Activated T-helper 1 cell treated with Interleukin-2 at 50 U/mL for 16 hours (primary cell): ENCODE measurements at places on chromosomes 5 and 9.

DNA sequence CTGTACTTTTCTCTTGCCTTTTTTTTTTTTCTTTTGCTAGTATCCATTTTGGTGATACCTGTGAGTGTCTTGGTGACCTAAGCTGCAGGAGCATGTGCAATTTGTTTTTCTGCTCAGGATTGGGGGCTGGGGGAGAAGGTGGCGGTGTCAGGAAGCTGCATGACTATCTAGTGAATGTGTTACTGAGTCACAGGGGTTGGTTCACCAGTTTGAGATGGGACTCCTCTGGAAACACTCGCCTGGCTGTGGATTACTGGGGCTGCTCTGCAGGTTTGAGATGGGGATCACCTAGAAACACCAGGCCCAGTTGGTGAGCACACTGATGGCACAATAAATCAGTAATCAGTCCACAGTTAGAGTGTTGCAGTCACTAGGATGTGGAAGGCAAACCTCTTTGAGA is 447.9 kb downstream of the SPATA31D1 start:
- no peak for DNase-seq

DNA sequence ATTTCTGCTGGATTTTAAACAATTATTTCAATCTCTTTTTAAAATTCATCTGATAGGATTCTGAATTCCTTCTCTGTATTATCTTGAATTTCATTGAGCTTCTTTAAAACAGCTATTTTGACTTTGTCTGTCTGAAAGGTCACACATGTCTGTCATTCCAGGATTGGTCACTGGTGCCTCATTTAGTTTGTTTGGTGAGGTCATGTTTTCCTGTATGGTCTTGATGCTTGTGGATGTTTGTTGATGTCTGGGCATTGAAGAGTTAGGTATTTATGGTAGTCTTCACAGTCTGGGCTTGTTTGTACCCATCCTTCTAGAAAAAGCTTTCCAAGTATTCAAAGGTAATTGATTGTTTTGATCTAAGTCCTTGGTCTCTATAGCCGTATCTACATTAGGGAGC is 39.1 kb downstream of the DENND4C start:
- no peak for DNase-seq

DNA sequence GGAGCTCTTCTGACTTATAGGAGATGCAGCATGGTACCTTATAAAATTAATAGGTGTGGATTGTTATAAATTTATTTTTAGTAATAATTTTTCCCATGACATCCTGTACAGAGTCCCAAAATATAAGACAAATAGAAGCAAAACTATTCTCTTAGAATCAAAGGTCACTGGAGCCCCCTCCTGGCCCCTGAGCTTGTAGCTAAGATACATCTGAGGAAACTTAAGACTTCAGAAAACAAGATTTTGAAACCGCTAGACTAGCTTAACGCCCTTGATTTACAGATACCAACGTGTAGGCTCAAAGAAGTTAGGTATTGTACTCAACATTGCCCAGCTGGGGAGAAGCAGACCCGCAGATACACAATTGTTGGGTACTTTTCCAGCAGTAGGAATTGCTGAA is 45.7 kb upstream of the KCNN2 start:
- DNase-seq = no peak

GRCh38 chr9:127051881-127052595 is 70.4 kb downstream of the ANGPTL2 start:
- DNase-seq = no peak

- no peak for DNase-seq
Measured at GRCh38 chr9:92964607-92965060, 17.3 kb downstream of the FGD3 start.

- no peak for DNase-seq
Measured at GRCh38 chr5:41338136-41338675, 124.9 kb upstream of the C6 start.

DNA sequence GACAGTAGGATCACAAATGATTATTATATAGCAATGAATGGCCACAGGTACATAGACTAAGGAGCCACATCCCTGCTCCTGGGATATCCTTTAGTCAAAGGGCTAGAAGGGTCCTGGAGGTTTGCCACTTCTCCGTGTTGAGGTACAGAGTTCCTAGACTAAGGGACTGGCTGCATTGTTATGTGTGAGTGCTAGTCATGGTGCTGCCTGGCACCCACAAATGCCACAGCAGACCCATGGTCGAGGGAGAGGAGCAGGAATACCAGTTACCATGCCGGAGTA is 47.4 kb downstream of the EXOSC2 start:
- no peak for DNase-seq

GRCh38 chr9:79195879-79196278 is 375.9 kb upstream of the TLE4 start:
- DNase-seq = no peak

GRCh38 chr5:164809821-164810220 is 1304.4 kb downstream of the MAT2B start:
- no peak for DNase-seq

DNA sequence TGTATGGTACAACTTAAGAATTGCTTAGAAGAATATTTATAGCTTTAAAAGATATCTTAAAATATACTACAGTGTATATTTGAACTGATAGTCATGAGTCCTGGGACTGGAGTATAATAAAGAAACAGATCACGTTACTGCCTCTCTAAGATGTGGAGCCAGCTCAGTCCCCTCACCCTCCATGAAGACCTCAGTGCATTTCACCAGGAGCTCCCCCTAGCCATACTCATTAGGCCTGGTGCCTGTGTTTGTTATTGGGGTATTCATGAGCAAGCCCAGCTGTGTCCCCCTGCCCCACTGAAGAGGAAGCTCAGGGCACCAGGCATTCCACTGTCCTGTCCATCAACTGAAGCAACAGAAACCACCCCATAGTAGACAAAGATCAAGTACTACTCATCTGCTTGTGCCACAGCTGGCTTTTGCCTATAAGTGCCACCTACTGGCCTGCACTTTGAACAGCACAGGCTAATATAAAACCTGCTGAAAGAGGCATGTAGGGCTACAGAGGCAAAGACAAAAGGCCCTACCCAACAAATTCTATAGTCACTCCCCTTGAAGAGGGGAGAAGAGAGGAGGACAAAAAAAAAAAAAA is 850.2 kb upstream of the NUDT12 start:
- no peak for DNase-seq

GRCh38 chr9:26913138-26913668 is 20.6 kb upstream of the CAAP1 start:
- DNase-seq = no peak

DNA sequence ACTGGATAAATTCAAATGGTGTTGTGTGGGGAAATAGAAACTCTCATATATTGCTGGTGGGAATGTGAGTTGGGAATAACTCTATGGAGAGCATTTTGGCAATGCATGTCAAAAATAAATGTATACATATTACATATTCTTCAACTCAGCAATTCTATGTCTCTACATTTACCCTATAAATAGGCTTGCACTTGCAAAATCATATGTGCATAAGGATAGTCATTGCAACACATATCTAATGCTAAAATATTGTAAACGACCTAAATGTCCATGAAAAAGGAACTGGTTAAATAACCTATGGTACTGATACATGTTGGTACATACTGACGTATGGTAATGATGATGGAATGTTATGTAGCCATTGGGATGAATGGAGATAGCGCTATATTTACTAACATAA is 94.5 kb upstream of the CHD1 start:
- no peak for DNase-seq

- no peak for DNase-seq
Measured at GRCh38 chr5:115895821-115896220, 54.1 kb downstream of the AP3S1 start.

DNA sequence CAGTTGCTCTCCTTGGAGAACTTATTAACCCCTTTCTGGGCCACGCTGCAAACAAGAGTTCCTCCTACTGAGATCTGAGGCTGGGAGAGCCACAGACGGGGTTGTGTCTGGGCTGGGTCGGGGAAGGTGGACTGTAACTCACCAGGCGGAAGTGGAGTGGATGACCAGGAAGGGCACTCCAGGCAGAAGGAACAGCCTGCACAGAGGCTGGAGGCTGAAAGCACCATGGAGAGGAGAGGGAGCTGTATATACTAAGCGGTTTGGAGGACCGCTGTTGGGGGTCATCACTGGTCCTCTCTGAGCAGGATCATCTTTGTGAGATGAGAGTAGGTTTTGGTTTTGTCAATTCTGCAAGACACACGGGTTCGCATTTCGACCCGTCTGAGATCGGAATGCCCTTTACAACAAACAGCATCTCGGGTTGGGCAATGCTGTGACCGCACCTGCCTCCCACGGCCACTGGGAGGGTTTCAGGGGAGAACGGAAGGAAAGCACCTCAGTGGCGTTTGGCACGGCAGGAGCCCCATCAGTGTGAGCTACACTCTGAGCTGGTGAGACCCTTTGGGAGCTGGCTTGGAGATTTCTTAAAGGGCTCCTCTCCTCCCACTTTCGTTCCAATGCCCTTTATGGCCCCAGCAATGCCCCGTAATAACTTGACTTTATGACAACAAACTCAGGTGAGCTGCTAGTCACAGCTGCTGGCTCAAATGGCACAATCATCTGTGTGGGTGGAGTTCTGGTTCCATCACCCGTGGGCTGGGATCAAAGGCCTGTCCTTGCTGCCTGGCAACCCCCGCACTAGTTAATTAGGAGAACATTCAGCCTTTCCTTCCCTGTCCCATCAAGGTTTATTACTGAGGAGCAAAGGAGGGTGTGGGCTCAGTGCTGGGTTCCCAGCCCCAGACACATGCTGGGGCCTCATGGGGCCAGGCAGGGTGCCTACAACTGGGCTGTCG is 18.7 kb upstream of the NEURL1B start:
- no peak for DNase-seq

- no peak for DNase-seq
Measured at GRCh38 chr5:168447808-168448207, 38.5 kb upstream of the RARS1 start.
